ENCODE measurements at places on chromosomes 12 and 14.
A peak's percentile ranks its signal among the peaks of the same experiment; 100 is the strongest.

GRCh38 chr14:99566390-99567354, 37.3 kb downstream of the CCDC85C start:
- DNase-seq = no peak

GRCh38 chr12:19390051-19390598, 49.2 kb upstream of the AEBP2 start:
- no peak for DNase-seq

DNA sequence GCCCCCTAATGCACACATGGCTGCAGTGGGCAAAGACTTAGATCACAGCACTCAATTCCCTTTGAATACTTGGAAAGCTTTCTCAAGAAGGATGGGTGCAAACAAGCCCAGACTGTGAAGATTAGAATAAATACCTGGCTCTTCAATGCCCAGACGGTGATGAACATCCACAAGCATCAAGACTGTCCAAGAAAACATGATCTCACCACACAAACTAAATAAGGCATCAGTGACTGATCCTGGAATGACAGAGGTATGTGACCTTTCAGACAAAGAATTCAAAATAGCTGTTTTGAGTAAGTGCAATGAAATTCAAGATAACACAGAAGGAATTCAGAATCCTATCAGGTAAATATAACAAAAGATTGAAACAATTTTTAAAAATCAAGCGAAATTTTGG, 43.8 kb upstream of the ZDHHC17 start:
- DNase-seq = peak; percentile 10

DNA sequence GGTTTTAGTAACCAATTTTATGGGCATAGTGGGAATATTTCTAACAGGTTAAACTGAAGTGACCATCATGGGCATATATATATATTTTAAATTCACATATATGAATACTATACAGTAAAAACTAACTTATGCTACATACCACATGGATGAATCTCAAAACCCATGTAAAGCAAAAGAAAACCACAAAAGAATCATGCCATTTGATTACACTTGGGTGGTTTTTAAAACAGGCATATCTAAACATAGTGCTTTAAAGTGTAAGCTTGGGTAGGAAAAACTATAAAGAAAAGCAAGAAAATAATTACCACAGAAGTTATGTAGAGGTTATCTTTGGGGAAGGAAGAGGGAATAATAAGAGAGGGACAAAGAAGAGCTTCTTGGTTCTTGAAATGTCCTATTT, 326.1 kb downstream of the NAV3 start:
- no peak for DNase-seq

DNA sequence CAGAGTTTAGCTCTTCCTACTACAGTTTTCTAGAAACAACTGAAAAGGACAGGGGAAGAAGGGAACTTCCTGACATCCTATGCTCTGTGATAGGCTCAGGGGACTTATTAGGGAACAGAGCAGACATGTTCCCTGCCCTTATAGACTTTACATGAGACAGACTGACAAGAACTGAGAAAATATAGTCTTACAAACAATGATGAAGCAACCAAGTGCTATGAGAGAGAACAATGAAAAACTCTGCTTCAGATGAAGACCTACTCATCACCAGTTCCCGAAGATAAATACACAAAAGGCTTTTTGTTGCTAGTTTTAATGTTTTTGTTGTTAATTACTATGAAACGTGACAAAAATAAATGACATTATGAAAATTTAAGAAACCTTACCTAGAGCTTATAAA, 115.3 kb downstream of the SEC23A start:
- no peak for DNase-seq

DNA sequence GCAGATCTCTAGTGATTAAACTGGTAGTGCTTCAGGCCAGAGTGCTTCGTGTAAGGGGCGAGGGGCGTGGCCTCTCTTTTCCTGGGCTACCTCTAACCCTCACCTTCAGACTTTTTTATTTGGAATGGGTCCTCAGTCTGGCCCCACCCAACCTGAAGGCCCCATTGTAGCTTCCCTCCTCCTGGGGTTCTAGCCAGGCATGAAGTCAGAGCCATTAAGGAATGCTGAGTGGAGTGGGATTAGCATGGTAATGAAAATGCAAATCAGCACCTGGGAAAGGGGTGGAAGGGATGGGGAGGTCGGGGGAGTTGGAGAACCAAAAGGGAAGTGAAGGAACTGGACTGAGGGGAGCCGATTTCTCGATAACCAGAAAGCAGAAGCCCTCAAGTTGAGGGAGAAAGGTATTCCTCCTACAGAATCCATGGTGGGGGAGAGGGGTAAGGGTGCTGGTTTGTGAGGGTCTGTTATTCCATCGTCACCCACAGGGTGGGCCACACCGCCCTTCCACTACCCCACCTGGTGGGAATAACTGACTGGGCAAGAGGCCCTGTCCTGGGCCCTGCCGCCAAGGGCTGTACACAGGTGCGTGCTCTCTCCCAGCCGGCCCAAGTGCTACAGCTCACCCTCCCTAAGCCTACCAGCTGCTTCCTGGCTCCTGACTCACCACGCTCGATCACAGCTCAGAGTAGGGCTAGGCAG, 14.1 kb downstream of the ZFHX2 start:
- peak; percentile 37 for DNase-seq

GRCh38 chr14:78107166-78107565, 63.0 kb upstream of the NRXN3 start:
- no peak for DNase-seq

- DNase-seq = no peak
These were observed 101.7 kb downstream of the KIF21A start for GRCh38 chr12:39341179-39341578.

GRCh38 chr12:89721291-89721987, 12.8 kb upstream of the ATP2B1 start:
- DNase-seq = no peak

Data from AG08395 (cell line).